Cortex of kidney (tissue), 1 donor: ENCODE measurements at places on chromosomes 7 and 10.

DNA sequence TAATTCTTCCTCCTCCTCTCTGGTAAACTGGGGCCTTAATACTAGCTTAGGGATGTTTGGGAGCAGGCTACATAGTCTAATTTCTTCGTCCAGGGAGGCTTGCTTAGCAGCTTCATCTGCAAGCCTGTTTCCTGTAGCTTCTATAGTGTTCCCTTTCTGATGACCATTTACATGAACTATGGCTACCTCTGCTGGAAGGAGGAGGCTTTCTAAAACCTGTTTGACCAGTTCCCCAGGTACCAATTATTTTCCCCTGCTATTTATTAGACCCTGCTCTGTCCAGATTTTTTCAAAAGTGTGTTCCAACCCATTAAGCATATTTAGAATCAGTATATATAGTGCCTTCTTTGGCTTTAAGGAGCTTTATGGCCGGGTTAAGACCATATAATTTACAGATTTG, 38.8 kb upstream of the DNAH11 start:
- no peak for DNase-seq

DNA sequence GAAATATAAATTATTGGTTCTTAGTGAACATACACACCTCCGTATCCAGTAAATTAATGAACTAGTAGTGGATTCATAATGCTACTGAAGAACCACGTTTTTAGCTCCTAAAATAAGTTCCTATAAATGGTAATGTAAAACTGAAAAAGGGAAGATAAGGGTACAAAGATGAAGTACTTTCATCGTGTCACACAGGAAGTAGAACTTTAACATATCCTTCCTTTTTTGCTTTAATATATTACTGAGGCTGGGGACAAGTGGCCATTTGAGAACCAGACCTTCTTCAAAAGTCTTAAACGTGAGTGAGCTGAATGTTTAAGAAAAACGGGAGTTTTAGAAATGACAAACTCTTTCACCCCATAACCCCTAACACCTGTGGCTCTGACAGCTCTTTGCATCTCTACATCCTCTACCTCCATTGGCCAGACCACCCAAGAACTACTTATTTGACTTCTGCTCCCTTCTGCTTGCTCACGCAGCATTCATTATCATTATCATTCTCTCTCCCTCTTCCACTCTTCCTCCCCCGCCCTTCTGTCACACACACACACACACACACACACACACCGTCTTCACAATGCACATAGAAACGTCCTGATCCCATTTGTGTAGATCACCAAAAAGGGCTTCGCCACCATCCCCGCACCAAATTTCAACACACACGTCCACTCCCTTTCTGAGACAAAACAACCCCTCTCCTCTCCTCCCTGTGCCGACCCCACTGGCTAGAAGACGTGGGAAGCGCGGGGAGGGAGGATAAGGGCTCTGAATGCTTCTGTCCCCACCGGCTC, 677 bp downstream of the SKAP2 start:
- no peak for DNase-seq

DNA sequence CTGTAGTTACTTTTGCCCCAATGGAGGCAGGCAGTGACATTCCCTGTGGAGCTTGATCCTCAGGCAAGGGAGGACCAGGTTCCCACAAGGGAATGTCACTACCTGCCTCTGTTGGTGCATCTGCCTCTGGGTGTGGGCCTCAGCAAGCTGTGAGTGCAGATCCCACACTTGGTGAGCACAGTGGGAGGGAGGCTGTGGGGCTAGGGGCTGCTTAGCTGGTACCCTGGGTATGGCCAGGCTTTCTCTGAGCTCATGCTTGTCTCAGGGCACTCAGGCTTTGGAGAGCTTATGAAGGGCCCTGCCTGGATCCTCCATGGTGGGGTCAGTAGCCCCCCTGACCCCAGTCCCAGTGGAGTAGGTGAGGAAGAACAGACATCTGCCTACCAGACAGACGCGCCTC, 16.2 kb upstream of the ZNF488 start:
- DNase-seq: no peak

DNA sequence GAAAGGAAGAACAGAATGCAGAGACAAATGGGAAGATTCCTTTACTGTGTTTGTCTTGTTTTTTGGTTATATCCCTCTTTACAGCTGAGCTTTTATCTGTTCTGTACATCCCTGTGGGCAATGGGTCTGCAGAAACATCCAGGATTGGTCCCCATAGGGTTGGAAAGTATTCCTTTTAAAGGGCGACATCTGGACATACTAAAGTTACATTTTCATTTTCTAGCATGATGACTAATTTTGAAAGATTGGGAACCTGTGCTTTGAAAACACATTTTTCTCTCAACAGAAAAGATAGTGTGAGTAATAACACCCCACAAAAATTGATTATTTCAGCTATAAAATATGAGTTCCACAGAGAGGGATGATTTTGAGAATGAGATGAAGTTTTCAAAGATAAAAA, 435.8 kb downstream of the GPAM start:
- no peak for DNase-seq

GRCh38 chr7:28996836-28997235, 38.7 kb upstream of the TRIL start:
- no peak for DNase-seq

DNA sequence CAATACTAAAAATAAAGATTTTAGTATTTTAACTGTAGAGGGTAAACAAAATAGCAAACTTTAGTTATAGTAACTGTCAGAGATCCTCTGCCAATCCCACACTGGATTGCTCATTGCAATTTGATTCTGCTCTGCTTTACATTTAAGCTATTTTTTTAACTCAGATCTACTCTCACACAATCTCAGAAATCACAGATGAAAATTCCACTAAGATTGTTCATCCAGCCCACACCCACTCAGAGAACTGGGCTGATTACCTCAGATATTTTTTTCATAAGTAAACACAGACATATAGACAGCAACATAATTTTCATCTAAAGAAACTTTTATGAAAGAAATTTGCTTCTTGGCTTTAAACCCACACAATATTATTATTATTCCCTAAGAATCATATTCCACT, 7.0 kb downstream of the OSBPL3 start:
- no peak for DNase-seq

DNA sequence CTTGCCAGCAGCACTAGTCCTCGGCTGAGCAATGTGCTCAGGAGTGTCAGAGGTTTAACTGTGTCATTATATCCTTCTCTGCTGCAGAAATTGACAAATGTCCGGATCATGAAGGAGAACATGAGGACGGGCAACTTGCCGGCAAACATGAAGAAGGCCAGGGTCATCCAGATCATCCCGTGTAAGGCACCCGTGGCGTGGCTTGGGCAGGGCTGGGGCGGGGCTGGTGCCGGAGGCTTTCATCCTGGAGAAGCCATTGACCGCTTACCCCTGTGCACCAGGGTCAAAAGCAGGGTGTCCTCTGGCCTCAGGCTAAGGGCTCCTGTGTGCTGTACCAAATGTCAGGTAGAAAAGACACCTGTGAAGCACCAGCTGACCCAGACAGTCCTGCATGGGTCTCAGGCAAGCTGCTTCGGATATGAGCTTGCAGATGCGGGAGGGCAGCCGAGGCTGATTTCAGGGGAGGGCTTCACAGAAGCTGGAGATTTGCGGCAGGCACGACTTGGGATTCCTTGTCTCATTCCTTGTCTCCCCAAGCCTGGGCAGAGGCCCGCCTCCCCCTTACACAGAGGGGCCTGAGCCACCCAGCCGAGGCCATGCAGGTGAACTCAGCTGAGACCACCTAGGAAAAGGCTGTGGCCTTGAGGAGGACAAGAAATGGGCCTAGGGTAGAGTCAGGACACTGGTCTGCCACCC, 55.4 kb downstream of the MKI67 start:
- no peak for DNase-seq

DNA sequence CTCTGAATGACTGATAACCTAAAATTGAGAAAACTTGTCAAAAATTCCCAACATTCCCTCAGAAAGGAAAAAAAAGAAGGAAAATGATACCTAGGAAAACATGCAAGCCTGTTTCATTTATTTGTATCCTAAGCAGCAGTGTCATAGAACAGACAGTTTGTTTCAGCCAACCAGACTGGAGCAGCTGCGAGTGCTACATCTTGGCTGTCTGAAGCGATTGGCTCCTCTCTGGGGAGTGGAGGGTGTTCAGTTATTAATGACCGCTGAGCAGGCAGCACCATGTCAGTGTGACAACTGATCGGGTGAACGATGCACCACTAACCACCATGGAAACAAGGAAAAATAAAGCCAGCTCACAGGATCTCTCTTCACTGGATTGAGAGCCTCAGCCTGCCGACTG, at the start of gene LRRN3:
Gene LRRN3 (plus strand): TSS at position 282 of the 400 bp plus-strand sequence. CDS start 31,646 bp downstream, outside the sequence.
- no peak for DNase-seq

GRCh38 chr10:112115781-112116385, 67.7 kb downstream of the GPAM start:
- DNase-seq: no peak

- DNase-seq: no peak
These were observed 604.0 kb upstream of the PFKP start for GRCh38 chr10:2463316-2463715.

DNA sequence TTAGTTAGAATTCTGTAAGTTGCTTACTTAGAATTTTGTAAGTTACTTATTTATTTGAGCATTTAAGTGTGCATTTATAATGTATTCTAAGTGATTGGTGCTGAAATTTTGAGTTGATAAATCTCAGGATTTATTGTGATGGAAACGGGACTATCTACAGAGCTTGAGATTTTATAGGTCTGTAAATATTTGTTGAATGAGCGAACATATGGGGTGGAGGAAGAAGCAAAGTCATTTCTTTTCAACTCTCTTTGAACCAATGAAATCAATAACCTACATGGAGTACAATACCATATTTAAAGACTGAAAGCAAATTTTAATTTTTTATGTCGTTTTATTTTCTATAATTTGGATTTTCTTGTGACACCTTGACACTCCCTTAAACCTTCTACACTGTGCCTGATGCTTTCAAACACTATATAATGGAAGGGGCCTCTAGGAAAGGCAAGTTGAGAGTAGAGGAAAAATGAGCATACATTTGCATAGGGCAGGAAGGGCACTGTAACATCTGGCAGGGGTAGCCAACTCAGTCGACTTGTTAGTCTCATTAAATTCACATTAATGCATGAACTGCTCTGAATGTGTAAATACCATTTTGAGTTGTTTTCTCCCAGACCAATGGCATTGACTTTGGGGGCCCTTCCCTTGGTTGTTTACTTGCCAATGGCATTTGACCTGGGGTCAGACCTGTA, 204.2 kb downstream of the DYNC1I1 start:
- no peak for DNase-seq

- no peak for DNase-seq
These were observed 34.3 kb downstream of the C10orf120 start for GRCh38 chr10:122665329-122665860.

GRCh38 chr7:143214789-143215679, 6.8 kb upstream of the TAS2R40 start:
- DNase-seq: no peak

GRCh38 chr7:38040831-38041230, 120.4 kb downstream of the EPDR1 start:
- no peak for DNase-seq

DNA sequence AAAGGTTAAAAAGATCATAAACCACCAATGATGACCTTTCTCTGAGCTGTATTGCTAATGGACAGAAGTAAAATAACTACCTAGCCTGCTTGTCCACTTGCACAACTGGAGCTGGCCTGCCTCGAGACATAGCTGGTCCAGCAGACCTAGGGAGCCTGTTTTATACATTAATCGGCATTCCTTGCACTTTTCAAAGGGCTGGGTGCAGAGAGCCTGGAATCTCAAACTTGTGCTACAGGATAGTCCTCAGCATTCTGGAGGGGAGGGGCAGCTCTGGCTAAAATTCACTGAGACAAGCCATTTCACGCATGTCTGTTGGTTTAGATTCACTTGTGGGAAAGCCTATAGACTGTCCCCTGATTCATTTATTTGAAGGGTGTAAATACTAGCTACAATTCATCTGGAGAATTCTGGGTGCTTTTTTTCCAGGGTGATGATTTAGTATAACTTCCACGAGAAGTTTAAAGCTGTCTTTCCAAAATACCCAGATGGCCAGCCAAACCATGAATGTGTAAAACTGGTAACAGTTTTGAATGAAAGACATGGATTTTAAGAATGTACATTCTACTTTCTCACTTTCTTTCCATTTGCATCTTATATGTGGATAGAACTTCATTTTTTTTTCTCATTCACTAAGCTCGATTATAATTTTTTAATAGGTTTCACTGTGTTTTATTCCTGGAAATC, 389.4 kb downstream of the KCNMA1 start:
- no peak for DNase-seq

- DNase-seq: no peak
These were observed 63.7 kb downstream of the CELF2 start for GRCh38 chr10:11081408-11081807.

DNA sequence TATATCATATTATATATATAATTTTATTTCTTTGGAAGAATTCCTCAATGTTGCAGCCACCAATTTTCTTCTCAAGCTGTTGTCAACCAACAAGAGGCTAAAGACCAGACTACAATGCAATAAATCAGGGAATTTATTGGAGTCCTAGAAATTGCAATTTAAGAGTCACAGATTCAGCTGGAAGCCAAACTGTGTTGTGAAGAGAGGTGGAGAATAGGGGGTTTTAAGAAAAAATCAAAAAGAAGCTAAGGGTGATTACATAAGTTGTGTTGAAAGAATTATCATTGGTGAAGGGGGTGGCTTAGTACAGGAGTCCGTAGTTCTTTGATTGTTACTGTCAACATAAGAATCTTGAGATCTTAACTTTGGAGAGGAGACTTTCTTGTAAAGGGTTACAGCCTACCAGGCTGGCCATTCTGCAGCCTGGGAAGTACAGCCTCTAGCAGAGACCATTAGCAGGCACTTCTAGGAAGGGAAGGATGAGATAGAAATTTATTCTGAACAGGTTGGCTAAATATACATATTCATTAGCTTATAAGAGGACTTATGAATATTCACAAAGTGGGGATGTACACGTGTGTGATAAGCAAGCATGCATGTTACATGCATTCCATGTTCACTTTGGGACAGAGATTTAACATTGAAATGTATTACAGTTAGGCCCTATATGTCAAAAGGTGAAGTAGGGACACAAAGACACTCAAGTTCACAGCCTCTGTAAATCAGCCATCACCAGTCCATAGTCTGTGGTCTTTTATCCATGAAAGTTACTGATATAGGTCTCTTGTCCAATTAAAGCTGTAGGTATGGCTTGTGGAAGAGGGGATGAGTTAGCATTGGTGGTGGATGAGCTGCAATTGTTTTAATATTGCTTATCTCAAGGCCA, 8.3 kb upstream of the TMEM168 start:
- no peak for DNase-seq

- DNase-seq: no peak
These were observed 98.0 kb upstream of the PDCD4 start for GRCh38 chr10:110773693-110774068.

GRCh38 chr10:104557966-104558365, 83.1 kb upstream of the SORCS3 start:
- no peak for DNase-seq

DNA sequence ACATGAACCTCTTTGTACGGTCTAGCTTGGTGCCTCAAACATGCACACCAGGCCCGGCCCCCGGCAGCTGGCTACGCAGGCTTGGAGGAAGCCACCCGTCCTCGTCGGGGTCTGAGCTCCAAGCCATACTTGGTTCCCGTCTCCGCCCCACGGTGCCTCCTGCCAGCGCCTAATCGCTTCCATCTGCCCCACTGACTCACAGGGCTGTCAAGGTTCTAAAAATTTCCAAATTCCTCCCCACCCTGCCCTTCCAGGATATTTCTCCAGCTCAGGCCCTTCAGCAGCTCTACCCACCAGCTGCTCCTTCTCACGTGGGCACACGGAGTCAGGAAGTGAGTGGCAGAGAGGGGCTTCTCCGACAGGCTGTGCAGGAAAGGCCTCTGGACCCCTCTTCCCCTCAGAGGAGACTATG, 38.8 kb downstream of the TMEM270 start:
- no peak for DNase-seq

- DNase-seq: no peak
These were observed 765 bp downstream of the WBP1L start for GRCh38 chr10:102744374-102745051.
